Esophagus squamous epithelium (tissue), 5 donors: ENCODE measurements at places on chromosomes 7 and 10.

DNA sequence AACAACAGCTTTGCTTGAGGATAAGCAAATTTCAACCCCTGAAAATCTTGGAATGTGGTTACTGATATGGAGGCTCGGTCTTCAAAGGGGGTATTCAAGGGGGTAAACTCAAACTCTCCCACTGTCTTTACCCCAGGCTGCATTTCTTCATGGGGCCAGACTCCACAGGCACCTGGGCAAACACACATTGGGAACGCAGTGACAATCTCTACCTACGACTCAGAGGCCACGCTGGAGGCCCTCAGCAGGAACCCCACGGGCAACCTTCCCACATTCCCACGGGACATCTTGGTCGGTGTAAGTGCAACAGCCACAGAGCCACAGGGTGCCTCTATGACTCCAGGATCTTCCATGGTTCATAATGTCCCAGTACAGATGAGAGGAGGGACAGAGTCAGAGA is 2.2 kb upstream of the INSIG1 start:
- DNase-seq = no peak

GRCh38 chr10:55500931-55501559 is 700.0 kb upstream of the PCDH15 start:
- no peak for DNase-seq

GRCh38 chr10:71632200-71632820 is 87.3 kb downstream of the C10orf105 start:
- DNase-seq = no peak

DNA sequence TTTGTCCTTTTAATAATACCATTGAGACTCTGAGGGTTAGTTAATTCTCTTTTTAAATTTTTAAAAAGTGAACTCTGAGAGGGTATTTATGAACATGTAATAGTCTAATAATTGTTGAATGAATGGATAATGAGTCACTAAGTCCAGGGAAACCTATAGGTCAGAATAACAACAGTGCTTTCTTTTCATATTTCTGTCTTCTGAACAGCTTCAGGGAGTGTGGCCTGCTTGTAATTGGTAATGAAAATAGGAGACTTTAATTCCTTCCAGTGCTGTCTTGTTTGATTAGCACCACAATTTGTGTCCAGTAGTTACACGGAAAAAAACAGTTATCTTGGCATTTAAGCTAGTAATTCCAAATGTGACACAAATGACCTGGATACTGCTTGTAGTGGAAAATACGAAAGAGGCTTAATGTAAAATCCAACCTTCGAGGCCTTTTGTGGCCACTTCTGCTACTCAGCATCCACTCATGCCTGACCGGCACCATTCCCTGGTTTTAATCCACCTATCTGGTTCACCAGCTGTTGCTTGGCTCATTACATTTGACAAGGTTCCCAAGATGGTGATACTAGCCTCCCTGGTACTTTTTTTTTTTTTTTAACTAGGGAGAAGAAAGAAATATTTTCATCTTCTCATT is 149.3 kb upstream of the IMMP2L start:
- DNase-seq = no peak

DNA sequence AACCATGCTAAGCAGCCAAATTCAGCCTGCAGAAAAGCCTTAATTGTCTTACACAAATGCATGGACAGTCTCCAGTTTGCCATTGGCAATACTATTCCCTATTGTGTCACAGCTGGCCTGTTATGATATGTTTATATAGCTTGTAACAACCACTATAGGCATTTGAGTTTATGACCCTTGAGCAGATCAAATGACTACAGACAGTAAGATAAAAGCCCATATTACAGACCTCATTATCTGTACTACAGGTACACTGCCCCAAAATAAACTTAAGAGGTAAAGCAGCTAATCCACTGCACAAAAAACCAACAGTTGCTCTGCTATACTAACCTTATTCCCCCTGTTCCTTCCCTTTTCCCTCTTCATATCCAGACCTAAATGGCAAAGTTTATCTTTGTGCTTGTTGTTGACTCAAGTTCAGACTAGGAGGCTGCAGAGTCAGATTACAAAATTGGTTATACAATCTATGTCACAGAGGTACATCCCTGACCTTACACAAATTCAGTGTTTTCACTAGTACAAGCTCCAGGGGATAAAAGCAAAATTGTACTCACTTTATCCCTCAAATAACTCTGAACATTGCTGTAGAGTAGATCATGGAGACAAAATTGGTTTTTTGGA is 218.4 kb downstream of the GRM8 start:
- DNase-seq = no peak

DNA sequence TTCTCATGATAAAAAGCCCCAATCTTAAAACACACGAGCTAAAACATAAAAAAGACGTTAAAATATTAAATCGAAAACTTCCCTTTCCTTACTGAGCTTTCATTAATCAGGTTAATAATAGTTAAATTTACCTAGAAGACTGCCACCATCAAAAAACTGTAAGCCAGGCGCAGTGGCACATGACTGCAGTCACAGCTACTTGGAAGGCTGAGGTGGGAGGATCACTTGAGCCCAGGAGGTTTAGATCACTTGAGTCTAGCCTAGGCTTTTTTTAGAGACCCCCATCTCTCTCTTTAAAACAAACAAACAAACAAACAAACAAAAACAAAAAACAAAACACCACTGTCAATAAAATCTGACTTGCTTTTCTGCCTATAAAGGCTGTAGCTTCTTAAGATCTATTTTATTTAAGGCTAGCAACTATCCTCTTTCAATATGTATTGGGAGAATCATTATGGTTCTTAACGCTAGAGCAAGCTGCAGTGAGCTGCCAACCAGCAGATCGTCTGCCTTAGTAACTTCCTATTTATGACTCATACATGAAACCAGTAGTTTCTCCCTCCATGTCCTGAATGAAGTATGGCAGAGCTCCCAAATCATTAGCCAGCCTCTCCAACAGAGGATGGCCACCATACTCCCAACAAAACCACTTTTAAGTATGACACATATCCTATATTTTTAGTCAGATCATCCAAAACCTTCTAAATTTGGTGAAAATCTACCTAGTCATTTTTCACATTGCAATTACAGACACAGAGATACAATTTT is 163.7 kb downstream of the SRPK2 start:
- DNase-seq = no peak

- DNase-seq = no peak
These were observed 116.3 kb downstream of the PAXIP1 start for GRCh38 chr7:154886591-154886990.

DNA sequence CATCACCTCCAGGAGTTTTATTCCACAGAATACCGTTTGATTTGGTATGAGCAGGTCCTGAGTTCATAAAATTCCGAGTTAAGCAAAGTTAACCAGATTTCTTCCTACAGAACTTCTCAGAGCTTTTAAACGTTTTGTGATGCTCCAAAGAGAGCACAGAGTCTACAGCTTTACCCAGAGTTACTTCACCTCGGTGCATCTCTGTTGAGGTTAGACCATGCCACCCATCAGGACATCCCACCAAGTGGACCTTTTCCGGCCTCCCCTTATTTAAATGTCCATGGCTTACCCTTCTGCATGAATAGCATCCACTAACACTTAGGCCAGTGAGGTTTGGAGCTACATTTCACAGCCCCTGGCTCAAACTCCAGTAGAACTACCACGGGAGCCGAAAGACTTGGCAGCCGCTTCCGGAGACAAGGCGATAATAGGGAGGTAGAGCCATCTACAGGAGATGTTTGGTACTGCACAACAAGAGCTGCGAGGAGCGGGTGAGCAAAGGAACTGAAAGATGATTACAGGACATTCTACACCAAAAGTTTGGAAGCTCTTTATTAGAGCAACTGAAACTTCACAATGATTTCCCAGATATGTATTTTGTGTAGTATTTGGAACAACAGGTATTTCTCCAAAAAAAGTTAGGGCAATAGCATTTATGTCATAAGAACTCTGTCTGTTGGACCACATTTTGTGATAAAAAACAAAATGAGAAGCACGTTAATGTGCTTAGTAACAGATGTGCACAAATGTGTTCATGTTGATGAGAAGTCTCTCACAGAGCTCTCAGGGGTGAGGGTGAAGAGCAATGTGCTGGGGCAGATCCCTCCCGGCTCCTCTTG is 174.7 kb downstream of the HERPUD2 start:
- DNase-seq = no peak

DNA sequence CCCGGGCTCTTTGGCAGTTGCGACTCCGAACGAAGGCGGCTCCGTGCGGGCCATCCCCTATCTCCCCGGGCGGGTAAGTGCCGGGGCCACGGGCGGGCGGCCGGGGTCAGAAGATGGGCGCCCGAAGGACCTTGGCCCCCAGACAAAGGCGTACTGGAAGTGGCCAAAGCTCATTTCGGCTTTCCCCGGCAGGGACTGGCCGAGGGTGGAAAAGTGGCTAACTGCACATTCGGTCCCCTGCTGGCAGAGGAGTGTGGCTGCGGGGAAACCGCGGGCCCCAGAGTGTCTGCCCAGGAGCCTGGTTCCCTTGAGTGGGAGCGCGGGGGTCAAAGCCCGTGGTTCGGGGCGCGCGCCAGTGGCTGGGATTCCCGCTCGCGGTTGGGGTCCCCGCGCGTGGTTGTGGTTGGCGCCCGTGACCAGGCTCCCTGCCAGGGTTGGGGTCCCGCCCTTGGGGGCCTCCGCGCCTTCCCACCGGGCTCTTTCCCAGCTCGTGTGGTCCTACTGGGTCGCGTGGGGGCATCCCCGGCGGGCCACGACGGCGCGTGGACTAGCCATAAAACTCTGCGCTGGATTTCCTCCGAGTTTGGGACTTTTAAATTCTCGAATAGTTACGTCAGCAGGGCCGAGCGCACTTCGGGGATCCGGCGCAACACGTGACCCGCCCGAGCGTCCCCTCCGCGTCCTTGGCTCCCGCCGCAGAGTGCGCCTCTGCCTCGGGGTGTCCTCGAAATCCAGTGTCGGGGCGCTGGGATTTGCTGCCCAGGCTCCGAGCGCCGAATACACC is 124.4 kb downstream of the TACC2 start:
- DNase-seq = no peak

- DNase-seq = no peak
These were observed 171.8 kb downstream of the SUGCT start for GRCh38 chr7:40306596-40306995.

GRCh38 chr10:122292376-122292775 is 21.3 kb downstream of the BTBD16 start:
- no peak for DNase-seq

DNA sequence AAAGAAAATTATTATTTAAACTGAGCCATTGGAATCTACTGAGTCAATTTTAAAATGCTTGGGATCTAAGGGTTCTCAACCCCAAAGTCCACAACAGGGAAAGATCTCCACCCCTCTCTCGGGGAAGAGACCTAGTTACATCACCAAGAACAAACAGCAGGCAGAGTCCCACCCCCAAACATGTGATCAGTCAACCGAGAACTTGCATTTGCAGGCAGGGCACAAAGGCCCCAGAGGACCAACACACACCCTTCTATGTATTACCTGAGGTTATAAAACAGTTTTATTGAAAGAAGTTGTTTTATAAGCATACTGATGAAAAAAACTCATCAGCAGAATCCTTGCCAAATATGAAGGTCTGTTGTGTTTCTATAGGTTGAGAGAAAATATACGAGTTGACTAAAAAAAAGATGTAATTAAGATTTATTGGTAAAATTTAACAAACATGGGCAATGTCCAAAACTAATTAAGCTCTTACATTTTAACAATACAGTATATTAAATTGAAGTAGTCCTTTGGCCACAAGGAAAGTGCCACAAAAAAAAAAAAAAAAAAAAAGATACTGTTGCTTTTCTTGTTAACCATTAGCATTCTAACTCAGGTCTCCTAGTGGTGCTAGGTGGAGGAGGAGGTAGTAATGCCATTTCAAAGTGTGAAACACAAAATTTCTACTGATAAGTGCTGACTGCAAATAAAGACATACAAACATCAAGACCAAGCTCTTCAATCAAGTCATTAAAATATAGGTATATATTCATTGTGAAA is 975 bp upstream of the USP54 start:
- DNase-seq = no peak

DNA sequence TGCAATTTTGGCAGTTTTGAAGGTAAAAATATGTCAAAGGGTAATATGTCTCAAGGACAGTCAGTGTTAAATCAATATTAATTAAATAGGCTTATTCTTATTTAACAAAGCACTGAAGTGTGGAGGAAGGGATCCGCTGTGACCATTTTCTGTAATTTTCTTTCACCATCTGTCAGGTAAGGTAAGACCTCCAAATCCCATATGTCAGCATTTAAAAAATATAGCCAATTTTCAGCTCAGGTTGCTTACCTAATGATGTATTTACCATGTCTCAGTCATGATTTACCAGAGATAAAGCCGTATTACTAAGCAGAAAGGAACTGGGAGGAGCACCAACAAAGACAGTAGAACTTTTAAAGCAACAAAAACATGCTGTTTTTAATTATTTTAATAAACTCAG is 683.9 kb downstream of the CCSER2 start:
- no peak for DNase-seq

GRCh38 chr7:158382363-158383254 is 205.0 kb downstream of the PTPRN2 start:
- DNase-seq = no peak

DNA sequence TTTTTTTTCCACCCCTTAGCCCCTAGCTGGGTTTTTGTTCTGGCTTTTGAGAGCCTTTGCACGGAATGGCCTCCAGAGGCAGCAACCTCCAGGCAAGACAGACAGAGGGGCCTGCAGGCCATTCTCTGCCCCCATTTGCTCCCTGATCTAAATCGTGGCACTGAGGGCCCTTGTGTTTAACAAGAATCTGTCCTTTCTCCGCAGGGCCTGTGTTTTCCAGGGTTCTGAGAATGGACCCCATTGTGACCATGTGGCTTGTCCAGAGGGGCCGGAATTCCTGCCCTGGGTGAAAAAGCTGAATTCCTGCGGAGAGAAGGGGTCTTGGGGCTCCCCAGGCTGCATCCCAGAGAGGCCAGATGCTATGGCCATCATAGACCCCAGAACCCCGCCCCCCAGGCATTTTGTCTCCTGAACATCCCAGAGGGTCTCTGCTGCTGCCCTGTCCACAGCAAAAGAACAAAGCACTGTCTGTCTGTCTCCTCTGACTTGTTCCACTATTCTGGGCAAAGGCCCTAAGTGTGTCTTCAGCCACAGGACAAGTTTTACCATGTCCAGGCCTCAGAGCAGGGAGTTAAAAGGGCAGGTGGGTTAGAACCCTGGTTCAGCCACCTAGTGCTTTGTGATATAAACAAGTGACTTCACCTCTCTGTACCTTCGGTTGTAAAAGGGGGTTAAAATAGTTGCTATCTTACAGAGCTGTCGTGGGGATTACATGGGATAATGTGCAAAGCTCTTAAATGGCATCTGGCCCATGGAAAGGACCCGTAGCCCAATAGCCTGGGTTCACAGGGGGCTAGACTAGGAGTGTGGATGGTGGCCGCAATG is 155.6 kb downstream of the SH3PXD2A start:
- DNase-seq = no peak

- DNase-seq = no peak
These were observed 1.4 kb upstream of the TWIST1 start for GRCh38 chr7:19118636-19119371.

DNA sequence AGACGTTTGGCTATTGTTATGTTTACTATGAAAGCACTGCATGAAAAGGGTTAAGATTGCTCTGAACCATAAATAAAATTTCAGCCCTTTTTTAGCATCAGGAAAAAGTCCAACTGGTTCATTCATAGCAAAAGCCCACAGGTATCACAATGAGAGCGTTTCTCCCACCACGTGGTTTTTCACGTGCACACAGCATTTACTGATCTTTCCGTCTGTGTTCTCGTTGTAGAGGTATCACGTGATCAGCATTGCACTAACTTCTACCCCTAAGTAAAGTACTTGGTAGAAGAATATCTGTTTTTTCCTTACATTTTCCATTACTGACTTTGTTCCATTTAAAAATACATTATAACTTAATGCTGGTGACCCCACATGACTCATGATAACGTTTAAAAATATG is 17.8 kb upstream of the CCDC3 start:
- DNase-seq = no peak

GRCh38 chr10:117254338-117254737 is 13.4 kb downstream of the SLC18A2 start:
- no peak for DNase-seq
